ENCODE measurements at places on chromosomes 7 and 10. TPM values are rescaled to one million over a fixed set of nuclear protein-coding genes. Genes with fewer than 3 reads are reported as not detected.

- DNase-seq = no peak
Measured at GRCh38 chr10:73234695-73235094, 12.4 kb downstream of the DNAJC9 start.

- no peak for DNase-seq
Measured at GRCh38 chr10:86350897-86351296, 15.7 kb downstream of the GRID1 start.

DNA sequence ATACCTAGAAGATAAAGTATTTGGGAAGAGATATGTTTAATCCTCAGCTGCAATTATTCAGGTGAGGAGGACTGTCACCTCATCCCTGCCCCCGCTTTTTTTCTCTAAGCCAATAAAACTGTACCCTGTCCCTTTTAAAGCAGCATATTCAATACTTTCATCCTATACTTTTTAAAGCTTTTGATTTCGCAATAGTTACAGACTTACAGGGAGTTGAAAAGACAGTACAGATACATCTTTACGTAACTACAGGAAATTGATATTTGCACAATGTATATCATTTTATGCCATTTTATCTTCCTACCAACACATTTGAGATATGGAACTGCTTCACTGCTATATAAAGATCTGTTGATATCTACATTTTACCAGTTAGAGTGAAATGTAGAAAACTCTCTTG lies 47.6 kb downstream of the STK17A start:
- no peak for DNase-seq

The WDFY4 gene
- total RNA-seq = 3.8 TPM

The LMOD2 gene
- total RNA-seq = not detected
